ENCODE measurements at places on chromosomes 2 and 18.

DNA sequence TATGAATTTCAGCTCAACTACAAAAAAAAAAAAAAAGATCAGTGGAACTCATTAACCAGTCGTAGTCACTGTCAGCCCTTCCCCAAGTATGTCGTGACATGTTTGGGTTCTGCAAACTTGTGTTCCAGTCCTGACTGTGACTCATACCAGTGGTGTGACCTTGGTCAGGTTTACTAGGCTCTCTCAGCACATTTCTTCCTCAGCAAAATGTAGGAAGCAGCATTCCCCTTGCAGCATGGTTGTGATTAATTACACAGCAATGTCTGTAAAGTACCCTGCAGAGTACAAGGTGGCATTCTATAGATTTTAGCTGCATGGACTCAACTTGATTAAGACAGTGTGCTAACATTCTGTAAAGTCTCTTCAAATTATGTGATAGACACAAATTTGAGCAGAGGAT, 156.9 kb downstream of the LAMA1 start:
- DNase-seq: no peak

GRCh38 chr2:152042636-152043615, 55.9 kb downstream of the CACNB4 start:
- no peak for DNase-seq

DNA sequence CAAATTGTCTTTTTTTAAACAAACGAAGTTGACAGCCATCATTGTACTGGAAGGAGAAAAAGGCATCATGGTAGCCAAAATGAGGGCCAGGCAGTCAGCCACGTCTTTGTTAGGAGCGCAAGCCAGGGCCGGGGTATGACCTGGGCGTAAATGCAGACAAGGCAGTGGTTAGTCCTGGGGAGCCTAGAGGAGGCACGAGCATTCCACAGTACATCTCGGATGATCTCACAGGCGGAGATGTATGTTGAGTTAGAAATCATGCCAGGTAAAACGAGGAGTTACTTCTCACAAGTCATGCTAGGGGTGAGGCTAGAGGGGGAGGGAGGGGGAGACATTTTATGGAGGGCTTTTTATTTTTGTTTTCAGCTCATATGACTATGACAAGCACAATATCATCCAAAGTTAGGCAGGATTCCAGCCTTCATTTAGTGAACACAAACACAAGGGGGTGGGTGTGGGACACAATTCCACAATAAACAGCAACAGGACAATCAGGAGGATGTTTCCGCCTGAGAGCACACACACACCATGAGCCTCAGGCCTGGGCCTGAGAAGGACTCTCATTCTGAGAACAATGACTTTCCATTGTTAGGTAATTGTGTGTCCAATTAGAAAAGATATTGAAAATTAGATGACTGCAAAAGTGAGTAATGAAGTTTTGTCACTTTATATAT, 64.4 kb upstream of the PGAP1 start:
- DNase-seq: no peak

GRCh38 chr2:96146881-96147592, 1.8 kb upstream of the DUSP2 start:
- DNase-seq: no peak

GRCh38 chr2:145379934-145380333, 860.0 kb upstream of the ZEB2 start:
- DNase-seq: no peak

- DNase-seq: no peak
Measured at GRCh38 chr2:1746174-1747064, 2.1 kb upstream of the PXDN start.

DNA sequence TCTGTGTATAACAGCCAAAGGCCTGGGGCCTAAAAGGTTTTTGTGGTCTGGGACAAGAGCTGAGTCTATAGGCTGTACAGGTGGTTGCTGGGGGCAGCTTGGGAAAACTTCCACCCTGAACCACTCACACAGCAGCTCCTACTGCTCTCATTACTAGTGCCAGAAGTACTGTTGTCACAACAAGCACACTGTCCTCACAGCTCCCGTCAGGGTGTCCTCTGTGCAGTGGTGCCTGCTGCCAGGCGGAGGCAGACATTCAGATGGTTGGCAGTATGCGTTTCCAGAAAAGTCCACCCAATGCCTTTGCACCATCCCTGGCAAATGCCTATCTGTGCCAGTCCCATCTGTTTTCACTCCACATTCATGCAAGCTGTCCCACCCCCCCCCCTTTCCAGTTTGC, 58.5 kb downstream of the EPAS1 start:
- no peak for DNase-seq

GRCh38 chr18:75010278-75010677, 198.7 kb downstream of the PTGR3 start:
- DNase-seq: no peak

DNA sequence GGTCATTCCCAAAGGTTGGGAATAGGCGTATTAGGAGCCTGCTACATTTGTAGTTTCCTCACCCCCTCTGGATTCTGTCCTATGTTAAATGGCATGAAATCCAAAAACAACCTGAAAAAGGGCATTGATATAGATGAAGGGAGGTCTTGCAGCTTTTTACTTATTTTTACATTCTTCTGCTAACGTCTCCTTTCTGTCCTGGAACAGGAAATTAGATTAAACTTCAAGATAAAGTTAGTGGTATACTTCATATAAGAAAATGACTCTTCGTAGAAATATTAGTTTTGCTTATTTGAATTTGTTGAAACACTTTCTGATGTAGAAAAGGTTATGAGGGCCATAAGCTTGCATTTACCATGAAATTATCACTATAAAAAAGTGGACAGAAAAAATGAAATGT, 694.5 kb downstream of the ADCYAP1 start:
- no peak for DNase-seq

- DNase-seq: no peak
Measured at GRCh38 chr2:226600184-226600583, 199.4 kb downstream of the IRS1 start.

DNA sequence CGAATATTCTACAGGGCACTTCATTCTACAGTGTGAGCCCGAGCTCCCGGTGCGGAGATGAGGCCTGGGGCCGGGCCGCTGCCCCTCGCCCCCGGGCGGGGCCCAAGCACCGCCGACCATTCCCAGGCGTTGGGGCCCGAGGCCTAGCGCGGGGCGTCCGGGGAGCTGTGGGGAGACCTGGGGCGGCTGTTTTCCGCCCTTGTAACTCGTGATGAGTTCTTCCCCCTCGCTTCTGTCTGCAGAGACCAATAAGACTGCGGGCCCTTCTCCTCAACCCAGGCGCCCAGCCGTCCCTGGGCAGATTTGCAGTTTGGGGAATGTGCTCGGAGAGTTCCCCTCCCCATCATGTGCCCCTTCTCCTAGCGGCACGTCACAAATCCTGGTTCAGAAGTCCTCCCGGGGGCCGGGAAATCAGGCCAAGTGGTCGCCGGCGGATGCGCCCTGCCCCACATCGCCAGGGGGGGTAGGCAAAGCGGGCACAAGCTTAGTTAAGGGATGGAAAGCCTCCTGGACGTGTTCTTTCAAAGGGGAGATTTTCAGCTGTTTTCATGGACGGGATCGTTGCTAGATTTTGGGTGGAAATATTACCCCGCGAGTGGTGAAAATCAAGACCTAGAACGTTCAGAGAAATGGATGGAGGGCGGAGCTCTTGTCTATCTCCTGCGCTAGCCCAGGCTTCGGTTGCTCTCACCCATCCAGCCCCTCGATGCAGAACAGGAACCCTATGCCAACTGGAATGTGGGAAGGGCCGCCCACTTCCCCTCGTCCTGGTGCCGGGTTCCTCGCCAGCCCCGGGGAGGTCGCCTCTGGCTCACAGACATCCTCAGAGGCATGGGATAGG, 18.8 kb upstream of the HAAO start:
- DNase-seq: no peak

- no peak for DNase-seq
Measured at GRCh38 chr2:134558208-134558830, 160.5 kb downstream of the TMEM163 start.

DNA sequence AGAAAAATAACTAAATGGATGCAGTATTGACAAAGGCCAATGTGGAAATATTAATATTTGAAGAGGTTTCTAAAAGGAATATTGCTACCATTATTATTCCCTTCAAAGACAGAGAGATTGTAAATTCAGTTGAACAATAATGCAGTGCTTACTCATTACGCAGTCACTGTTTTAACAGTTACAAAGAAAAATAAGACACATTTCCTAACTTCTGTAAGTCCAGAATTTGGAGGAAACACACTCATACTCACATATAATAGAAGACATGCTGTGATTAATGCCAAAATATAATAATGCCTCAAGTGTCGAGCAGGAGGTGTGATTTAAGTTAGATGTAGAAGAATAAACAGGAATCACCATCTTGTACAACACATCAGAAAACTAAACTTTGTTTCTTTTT, 389.2 kb downstream of the FBXO15 start:
- no peak for DNase-seq

GRCh38 chr2:134233728-134234136, 20.1 kb upstream of the MGAT5 start:
- DNase-seq: no peak

GRCh38 chr2:55108456-55109160, 58.4 kb upstream of the RTN4 start:
- DNase-seq: no peak

Measured in activated CD8-positive, alpha-beta memory T cell treated with anti-CD3 and anti-CD28 coated beads for 4 hours (primary cell).